Stimulated activated CD8-positive, alpha-beta memory T cell treated with anti-CD3 and anti-CD28 coated beads, Interleukin-7, amount 100 ng/mL, for 4 hours (primary cell): ENCODE measurements at places on chromosomes 2 and 18.

DNA sequence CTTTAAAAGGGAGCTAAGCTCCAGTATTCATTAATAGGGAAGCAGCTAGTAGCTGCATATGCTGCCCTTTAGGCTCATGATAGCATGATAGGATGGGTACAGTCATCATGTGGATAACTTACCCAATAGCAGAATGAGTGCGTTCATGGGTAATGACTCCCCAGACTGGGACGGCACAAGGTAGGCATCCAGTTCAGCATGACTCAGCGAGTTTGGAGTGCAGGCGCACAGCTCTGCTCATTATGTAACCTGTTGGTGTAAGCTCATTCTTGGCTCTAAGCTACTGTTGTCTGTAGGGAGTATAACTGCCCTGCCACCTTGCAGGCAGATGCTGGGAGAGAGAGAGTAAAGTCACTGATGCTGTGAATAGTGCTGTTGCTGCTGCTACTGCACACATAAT lies 209.2 kb upstream of the SYT4 start:
- DNase-seq: no peak

GRCh38 chr2:127673291-127674069 lies 1.9 kb downstream of the LIMS2 start:
- no peak for DNase-seq

DNA sequence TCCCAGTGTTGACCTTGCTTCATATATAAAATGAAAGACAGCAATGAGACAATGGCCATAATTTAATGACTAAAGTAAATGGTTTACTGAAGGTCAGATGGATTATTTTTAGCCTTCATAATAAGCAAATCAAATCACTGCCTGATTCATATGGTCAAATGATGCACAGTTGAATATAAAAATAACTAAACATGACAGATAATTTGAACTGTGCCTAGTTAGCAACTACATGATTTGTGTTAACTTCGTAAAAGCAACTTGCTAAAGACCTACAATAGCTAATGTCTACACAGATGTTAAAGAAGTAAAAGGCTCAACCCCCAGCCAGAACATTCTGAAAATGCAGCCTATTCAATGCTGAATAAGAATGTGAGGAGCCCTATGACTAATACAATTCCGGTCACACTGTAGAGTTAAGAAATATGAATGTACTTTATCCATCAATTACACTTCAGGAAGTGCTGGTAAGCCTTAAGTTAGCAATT lies 590.8 kb upstream of the CDH2 start:
- DNase-seq: no peak

DNA sequence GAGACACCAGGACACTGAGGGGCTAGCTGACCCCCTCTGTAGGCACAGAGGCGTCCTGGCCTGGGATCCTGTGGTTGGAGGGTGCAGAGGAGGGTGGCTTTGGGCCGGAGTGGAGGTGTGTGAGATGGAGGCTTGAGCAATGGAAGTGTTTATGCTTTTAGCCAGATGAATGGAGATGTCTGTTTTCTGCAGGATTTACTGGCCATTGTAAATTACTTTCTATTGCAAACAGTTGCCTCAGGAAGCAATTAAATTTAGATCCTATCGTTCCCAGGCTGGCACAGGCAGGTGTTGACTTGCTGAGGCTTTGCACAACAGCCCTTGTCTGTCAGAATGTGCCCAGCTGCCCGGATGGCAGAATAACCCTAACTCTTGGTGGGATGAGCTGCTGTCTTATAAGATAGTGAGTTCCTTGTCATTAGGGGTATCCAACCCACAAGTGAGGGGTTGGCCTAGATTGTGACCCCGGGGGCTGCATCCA lies 1.8 kb upstream of the ARID5A start:
- DNase-seq: no peak

- DNase-seq: no peak
Observed at GRCh38 chr2:86695053-86695691, 24.9 kb upstream of the RMND5A start.

DNA sequence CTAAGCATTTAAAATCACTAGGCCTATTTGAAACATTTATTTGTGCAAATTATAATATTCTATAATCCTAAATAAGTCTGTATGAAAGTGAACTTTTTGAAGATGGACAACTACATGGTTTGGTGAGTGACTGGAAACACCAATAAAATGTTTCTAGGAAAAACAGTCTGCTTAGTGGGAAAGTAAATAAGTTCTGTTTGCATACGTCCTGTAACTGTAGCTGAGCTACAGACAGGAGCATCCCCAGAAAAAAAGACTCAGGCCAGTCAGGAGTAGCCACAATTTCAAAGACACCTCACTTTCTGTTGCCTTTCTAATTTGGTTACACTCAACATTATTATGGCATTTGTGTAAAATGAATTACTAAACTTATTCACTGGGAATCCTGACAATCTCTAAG lies 28.4 kb upstream of the KCNJ3 start:
- DNase-seq: no peak

GRCh38 chr2:157302492-157303099 lies 23.0 kb downstream of the ERMN start:
- DNase-seq: peak; percentile 8

GRCh38 chr2:165888171-165888570 lies 65.4 kb downstream of the TTC21B start:
- no peak for DNase-seq

DNA sequence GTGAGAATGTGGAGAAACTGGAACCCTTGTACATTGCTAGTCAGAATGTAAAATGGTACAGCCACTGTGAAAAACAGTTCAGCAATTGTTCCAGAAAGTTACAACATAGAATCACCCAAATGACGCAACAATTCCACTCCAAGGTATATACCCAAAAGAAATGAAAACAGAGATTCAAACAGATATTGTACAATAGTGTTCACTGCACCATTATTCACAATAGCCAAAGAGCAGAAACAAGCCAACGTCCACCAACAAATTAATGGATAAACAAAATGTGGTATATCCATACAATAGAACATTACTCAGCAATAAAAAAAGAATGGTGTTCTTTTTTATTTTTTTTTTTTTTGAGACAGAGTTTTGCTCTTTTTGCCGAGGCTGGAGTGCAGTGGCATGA lies 10.9 kb downstream of the CLASP1 start:
- DNase-seq: no peak

DNA sequence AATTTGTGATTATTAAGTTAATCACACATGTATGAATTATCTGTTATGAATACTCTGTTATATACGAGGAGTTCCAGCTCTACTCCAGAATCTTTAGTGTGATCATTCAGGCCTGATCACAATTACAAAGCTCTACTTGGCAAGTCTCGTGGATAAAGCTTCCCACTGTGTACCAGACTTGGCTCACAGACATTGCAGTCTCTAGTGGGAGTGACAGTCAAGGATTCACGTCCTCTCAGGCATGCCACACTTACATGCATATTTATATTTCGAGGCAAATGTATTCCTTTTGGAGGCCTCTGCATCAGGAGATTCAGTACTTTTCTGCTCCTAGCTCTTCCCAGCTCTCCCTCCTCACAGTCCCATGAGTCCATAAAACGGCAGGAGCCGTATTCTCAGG lies 403.4 kb upstream of the CDH7 start:
- no peak for DNase-seq

- DNase-seq: no peak
Observed at GRCh38 chr2:216222650-216223352, 113.7 kb downstream of the XRCC5 start.

DNA sequence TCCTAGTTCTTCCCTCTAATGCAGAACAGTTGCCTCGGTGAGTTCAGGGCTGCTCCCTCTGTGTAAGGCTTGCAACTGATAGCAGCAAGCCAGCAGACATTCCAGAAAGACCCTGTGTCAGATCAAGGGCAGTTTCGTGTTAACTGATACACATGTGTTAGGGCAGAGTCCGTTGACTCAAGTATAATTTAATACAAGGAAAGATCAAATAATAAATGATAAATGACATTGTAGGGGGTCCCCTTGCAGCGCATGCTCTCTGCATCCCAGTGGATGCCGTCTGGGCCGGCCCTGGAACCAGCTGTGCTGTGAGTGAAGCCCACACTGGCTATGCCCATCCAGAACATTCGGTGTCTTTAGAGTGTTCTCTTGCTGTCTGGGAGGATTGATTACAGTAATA lies 180.3 kb downstream of the AGAP1 start:
- no peak for DNase-seq

- DNase-seq: no peak
Observed at GRCh38 chr18:54240629-54241107, 16.2 kb upstream of the MBD2 start.

- DNase-seq: no peak
Observed at GRCh38 chr2:200296118-200296517, 10.4 kb upstream of the SPATS2L start.

DNA sequence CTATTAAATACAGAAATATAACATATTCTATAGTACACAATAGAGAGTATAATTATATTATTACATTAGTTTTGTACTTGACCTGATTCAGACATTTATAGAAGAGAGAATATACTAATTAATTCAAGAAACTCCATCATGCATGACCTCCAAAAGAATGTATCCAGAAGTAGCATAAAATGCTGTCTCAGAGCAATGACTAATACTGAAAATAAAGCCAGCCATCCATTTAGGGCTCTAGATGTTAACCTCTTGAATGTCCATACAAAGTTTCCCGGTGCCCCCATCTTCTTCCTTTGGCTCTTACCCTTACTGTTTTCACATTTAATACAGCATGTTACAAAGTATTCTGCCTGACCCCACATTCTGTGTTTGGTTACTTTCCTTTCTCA lies 102.0 kb downstream of the ARHGAP15 start:
- DNase-seq: no peak

DNA sequence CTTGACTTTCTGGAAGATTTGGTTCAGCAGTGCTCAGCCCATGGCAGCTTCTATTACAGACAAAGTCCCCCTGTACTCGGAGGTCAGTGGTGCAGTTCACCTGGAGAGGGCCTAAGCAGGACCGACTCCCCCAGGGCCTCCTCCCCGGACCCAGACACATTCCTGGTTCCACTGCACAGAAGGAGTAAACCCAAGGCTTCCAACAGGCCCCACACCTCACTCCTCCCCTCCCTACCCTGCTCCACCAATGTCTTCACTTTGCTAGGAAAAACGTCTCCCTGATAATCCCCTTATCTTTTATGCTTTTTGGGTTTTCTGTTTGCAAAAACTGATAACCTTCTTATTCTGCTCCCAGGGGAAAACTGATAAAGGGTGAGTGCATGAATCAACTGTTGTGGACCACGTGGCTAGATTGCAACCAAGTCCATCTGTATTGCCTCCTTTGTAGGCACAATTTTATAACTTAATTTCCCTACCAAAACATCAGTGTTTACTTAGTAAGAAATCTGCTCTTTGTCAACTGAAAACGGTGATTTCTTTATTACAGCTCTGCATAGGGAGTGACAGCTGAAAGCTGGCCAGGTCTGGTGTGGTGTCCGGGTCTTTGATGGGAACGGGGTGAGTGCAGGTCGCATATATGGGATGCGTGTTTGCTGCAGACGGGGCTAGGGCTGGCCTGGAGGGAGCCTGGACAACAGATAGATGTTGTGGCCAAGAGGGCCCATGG lies 202.5 kb downstream of the GLI2 start:
- DNase-seq: no peak

- no peak for DNase-seq
Observed at GRCh38 chr2:60116161-60116875, 437.1 kb downstream of the BCL11A start.

- DNase-seq: no peak
Observed at GRCh38 chr2:55720417-55720816, 26.8 kb upstream of the PNPT1 start.

- no peak for DNase-seq
Observed at GRCh38 chr18:73645160-73645715, 502.4 kb downstream of the FBXO15 start.

GRCh38 chr18:24553571-24554285 lies 93.3 kb downstream of the HRH4 start:
- DNase-seq: no peak

- DNase-seq: no peak
Observed at GRCh38 chr2:102172745-102173144, 14.1 kb upstream of the IL1RL2 start.

DNA sequence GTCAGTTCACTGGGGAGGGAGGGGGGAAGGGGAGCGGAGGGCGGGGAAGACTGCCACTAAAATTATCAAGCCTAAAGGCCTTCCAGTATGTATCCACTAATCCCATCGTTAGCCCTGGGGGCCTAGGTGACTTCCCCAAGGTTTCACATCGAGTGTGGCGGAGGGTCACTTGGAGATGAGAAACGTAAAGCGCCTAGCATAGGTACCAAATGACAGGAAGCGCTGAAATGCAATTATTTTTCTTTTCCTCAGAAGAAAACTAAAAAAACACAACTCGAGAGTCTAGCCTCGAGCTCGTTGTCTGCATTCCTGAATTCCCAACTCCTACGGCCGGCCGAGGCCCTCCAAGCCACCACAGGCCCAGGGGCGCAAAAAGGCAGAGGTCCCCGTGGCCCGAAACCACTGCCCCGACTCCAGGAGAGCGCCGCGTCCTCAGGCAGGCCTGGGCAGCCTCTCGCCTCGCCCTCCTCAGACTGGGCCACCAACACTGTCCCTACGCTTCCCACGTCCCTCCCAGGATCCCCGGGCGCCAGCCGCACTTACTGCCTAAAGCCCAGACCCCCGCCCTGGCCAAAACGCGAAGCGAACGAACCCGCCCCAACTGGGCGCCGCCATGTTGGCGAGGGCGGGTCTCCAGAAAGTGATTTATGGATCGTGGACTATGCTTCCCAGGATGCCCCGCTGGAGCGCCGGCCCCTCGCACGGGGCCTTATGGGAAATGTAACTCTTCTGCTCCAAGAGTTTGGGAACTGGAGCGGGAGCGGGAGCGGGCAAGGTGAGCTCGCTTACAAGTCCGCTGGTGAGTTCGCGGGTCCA lies at the start of gene USP40:
Gene USP40 (minus strand): TSS at position 642 of the 816 bp plus-strand sequence. CDS start 1,228 bp downstream, outside the sequence.
- DNase-seq: peak; percentile 44

DNA sequence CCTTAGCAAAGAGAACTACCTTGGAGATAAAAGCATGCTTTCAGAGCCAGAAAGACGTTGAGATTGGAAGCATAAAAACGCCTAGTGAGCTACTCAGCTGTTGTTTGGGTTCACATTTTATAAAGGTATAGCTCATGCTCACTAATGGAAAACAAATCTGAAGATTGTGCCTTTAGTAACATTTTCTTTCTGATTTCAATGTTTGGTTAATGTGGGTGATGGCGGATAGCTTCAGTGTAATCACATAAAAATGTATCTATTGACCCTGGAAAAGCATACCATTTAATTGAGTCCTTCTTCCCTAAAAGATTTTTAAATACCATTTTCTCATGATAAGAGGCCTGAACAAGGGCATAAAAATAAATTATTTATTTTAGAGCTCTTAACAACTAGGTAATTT lies 73.4 kb downstream of the DTNA start:
- no peak for DNase-seq

GRCh38 chr2:60979231-60979630 lies 38.3 kb upstream of the PEX13 start:
- no peak for DNase-seq

DNA sequence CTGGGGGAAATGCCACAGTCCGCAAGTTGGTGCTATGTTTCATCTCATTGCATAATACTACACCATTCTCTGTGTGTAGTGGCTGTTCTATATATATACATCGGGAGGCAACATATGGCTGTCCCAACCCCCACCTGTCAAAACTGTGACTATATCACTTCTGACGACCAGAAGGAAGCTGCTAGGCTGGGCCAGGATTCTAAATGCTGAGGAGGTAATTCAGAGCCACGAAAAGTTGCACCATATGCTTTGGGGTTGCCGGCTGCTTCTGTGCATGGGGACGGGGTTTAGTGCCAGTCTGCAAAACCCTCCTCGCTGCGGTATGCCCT lies 117.3 kb downstream of the MSH2 start:
- DNase-seq: no peak
